Fibroblast of skin of right quadriceps (primary cell): ENCODE measurements at places on chromosomes 11 and 22.

DNA sequence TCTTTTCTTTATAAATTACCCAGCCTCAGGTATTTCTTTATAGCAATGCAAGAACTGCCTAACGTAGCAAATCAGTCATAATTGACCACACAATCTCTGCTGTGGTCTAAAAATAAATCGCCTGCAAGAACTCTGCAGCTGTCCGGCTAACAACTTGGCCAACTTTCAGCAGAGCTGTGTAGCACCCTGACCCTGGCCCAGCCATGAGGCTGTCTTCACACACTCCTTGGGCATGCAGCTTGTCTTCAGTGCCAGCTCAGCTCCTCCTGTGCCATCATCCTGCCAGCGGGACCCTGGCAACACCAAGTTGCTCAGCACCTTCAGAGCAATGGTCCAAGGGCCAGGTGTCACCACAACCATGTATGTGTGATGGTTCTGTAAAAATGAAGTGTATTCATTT lies 355.6 kb downstream of the OPCML start:
- DNase-seq = no peak

DNA sequence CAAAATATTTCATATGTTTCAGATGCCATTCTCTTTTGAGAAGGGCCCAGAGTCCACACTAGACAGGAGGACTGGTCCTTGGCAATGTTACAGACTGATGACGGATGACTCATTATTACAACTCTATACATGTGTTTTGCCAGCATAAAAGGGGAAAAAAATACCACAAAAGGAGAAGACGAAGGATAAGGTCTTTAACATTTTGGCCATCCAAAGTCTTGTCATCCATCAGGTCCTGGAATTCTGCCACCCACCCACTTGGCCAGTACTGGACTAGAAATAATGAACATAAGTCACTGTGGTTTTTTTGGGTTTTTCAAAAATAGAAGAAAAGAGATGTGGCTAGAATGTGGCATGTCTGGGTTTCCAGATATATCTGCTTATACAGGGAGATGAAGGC lies 57.7 kb upstream of the BDNF start:
- DNase-seq = peak; percentile 91

DNA sequence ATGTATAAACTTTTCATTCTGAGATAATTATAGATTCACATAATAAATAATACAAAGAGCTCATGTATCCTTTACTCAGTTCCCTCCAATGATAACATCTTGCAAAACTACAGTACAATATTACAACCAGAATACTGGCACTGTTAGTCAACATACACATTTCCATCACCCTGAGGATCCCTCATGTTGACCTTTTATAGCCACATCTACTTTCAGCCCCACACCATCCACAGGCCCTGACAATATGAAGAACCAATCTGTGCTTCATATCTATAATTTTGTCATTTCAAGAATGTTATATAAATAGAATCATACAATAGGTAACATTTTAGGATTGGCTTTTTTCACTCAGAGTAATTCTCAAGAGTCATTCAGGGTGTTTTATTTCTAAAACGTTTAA lies 115.5 kb downstream of the MRTFA start:
- no peak for DNase-seq

GRCh38 chr11:62646825-62647608 lies 604 bp upstream of the GANAB start:
- no peak for DNase-seq

DNA sequence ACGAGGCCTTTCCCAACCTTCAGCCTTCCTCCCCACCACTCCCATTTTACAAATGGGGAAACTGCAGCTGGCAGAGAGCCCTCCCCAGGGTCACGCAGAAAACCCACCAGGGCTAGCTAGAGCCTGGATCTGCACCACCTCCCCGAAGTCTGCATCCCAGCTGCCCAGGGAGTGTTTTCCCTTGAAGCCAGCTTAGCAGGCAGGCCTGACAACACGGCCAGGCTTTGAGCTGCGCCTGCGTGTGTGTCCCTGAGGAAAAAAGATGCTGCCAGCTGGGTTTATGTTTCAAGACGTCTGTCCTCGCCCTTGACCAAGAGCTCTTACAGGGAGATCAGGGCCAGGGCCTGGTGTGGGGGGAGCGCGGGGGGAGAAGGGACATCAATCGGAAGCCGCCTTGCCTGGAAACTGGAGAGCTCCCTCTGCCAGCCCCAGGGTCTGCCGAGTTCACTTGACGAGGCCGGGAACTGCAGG lies 20.3 kb downstream of the WNT11 start:
- DNase-seq = no peak

DNA sequence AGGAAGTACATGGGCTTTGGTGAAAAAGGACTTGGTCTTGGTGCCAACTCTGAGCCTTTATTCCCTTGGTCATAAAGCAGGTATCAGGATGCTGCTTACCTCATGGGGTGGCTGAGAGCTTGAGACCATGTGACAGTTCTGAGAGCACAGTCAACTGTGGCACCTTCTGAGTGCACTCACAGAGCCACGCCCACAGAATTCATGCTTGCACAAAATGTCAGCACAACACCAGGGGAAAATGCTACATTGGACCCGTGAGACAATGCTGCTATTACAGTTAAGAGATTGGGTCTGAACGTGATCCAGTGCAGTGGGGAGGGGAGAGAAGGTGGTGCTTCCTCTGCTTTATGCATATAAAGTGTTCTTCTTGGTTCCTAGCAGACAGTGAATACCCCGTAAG lies 79.5 kb upstream of the SPON1 start:
- DNase-seq = no peak

DNA sequence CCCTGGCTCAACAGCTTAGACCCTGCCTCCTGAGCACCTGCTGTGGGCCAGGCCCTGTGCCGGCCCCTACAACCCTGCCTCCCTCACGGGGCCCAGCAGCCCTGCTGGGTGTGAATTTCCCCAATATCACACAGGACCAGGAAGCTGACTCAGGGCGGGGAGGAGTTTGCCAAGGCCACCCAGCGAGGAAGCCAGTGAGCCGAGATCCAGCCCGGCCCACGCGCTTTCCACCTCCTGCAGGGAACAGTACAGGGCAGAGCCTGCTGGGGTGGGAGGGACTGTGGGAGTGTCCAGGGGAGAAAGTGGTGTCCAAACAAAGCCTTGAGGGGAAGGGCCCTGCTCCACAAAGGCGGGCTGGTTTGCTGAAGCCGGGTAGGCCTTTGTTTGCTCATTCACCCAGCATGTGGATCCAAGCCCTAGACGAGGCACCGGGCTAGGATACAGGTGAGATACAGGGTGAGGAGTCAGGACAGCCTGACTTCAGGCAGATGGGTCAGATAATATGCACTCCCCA lies 26.8 kb downstream of the RPL3 start:
- peak; percentile 95 for DNase-seq

GRCh38 chr22:20028855-20029549 lies 8.1 kb downstream of the TANGO2 start:
- DNase-seq = no peak

- no peak for DNase-seq
Observed at GRCh38 chr22:24216541-24217209, 28.2 kb downstream of the GGT5 start.

DNA sequence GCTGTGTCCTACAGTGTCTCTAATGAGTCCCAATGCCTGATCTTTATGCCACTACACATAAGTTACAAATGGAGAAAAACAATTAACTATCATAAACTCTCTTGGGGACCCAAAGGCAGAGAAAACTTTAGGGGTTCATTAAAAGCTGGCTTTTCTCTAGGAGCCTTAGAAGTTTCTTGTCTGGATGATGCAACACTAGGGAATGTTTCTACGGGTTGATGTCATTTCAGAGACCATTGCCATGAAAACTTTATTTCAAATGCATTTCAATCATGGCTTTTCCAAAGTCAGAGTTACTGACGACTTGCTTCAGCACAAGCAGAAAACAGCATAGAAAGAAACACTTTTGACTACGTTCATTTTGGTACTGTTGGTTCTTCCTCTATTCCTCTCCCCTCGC lies 8.5 kb upstream of the OR8B12 start:
- no peak for DNase-seq

- peak; percentile 57 for DNase-seq
Observed at GRCh38 chr11:65432686-65433582, 10.3 kb downstream of the NEAT1 start.

- DNase-seq = no peak
Observed at GRCh38 chr11:60916669-60917206, 2.8 kb downstream of the TMEM109 start.

GRCh38 chr22:47384977-47385376 lies 622.5 kb downstream of the TBC1D22A start:
- DNase-seq = no peak

- DNase-seq = peak; percentile 35
Observed at GRCh38 chr11:77580712-77581337, 8.9 kb upstream of the AQP11 start.

DNA sequence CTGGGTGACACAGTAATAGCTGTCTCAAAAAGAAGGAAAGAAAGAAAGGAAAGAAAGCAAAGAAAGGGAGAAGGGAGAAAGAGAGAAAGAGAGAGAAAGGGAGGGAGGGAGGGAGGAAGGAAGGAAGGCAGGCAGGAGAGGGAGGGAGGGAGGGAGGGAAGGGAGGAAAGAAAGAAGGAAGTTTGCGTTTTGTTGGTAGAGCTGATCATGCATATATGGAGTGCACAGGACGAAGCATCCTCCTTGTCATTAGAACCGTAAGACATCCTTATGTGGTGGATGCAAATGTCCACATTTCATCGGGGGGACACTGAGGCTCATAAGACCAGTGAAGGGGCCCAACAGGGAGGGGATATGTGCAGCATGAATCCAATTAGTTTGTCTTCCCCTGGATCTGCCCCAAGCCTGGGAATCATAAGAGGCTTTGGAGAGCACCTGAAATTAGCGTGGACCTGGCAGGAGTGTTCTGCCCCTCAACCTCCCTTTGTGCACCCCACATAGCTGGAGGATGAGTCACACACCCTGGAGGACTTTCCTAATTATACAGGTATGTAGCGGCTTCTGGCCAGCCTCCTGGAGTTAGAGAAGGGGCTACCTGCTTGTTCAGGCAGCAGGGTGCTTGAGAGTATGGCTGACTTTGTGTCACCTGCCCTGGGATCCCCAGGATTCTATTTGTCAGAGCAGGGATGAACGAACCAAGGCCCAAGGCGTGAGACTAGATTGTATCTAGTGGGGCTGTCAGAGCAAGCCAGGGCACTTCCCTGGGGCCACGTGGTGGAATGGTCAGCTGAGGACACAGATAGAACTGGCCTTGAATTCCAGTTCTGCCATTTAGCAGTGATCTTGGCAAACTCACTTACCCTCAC lies 119.7 kb upstream of the CD82 start:
- no peak for DNase-seq

GRCh38 chr11:120840661-120841060 lies 183.2 kb upstream of the TBCEL start:
- no peak for DNase-seq

DNA sequence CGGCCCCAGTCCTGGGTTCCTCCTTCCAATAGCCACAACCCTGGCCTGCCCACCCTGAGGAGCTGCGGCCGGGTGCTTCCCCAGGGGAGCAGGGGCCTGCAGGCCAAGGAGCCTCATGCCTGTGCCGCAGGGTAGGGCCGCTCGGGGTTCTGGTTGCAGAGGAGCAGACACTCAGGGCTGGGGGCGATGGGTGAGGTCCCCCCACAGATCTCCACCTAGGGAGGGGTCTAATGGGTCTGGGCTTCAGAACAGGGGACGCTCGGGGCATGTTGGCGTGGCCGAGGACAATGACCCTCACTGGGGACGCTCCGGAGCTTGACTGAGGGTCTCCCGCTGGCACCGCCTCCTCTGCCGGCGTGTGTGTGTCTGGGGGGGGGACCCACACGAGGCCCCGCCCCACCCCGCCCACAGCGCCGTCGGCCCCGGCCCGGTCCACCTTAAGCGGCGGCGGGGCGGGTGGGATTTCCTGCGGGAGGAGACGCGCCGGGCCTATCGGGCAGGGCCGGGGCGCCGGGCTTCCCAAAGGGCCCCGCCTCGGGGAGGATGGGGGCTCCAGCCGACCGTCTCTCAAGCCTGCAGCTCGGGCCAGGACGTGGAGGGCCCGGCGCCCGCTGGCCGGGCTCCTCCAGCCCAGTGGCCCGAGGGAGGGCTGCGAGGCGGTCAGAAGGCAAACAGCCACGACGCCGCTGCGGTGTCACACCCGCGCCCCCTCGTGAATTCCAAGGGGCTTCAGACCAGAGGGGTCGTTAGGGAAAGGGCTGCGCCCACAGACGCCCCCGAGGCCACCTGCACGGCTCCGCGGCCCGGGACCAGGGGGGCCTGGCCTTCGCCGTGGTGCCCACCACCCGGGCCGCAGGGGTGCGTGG lies 640 bp upstream of the ZDHHC8 start:
- DNase-seq = peak; percentile 72

GRCh38 chr22:48602805-48603518 lies 1224.7 kb downstream of the BRD1 start:
- no peak for DNase-seq
